Renal cortex interstitium (tissue), 15 donors: ENCODE measurements at places on chromosomes 7 and 10. TPM values are rescaled to one million over a fixed set of nuclear protein-coding genes. Genes with fewer than 3 reads are reported as not detected.

MEST gene
- polyA plus RNA-seq = 785 TPM

TRPV5 gene
- 0.80 TPM for polyA plus RNA-seq

PTPRZ1 gene
- 3.9 TPM for polyA plus RNA-seq

UPK3B gene
- 2.4 TPM for polyA plus RNA-seq

ADCYAP1R1 gene
- polyA plus RNA-seq = 0.93 TPM

OR2F1 gene
- polyA plus RNA-seq = not detected

FFAR4 gene
- polyA plus RNA-seq = not detected

DNA sequence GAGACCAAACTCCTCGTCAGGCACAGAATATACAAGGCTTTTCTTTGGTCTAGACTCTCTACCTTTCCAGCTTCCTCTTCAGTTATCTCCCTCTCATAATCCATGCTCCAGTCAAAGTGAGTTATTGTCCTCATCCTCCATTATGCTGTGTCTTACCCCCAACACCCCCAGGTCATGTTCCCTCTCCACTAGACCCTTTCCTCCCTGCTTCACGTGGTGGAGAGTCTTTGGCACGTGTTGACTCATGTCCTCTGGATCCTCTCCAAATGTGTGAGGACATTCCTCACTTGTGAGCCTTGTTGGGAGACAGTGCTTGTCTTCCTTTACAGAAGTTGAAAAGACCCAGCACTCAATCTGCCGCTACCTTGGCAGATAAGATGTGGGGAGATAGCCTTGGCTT lies 36.0 kb upstream of the DLD start:
- no peak for DNase-seq

GRCh38 chr10:128268015-128268722 lies 141.9 kb upstream of the MKI67 start:
- DNase-seq = peak; percentile 61

- peak; percentile 62 for DNase-seq
These were observed 10.5 kb upstream of the GRID1 start for GRCh38 chr10:86376852-86377796.

DNA sequence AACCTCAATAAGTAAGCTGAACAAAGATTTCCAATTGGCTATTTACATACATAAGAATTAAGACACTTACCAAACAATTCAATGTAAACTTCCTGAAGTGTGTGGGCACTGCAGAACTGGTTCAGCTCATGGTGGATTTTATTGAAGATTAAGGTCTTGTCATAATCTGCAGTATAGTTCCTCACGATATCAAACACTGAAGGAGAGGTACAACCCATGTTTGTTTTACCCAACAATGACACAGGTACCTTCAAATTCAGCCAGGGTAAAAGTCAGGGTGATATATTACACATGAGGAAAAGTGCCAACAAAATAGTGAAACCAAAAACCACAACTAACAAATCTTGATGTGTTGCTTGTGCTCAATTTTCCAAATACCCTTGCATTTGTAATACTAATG lies 10.0 kb downstream of the ERLIN1 start:
- DNase-seq = no peak
